ENCODE measurements at places on chromosomes 7 and 10.

- DNase-seq = no peak
These were observed 9.8 kb upstream of the CDHR1 start for GRCh38 chr10:84184517-84184916.

DNA sequence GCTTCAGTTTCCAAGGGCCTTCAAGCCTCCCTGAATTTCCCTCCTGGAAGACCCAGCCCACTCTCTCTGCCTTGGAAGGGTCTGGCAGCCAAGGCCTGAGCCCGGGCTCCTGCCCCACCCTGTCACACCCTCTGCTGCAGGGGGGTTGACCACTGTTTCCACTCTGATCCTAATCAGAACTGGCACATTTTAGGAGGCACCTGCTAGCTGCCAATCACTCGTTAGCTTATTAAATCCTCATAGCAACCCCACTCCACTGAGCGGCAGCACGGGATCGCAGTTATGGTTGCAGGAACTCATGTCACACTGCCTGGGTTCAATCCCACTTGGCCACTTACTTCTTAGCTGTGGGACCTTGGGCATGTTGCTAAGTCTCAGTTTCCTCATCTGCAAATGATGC, 12.9 kb downstream of the HSPB1 start:
- DNase-seq = no peak

- no peak for DNase-seq
These were observed 70.2 kb upstream of the PDE1C start for GRCh38 chr7:32140210-32140939.

- DNase-seq = no peak
These were observed 573.6 kb downstream of the DNAJB6 start for GRCh38 chr7:157910446-157910845.

All from mesothelial cell of epicardium (in vitro differentiated cells).